Stimulated activated CD4-positive, alpha-beta T cell treated with anti-CD3 and anti-CD28 coated beads, Interleukin-15, amount 100 ng/mL, for 48 hours (primary cell): ENCODE measurements at places on chromosomes 3 and 15.

GRCh38 chr3:168051070-168051469 lies 44.7 kb downstream of the GOLIM4 start:
- no peak for DNase-seq

DNA sequence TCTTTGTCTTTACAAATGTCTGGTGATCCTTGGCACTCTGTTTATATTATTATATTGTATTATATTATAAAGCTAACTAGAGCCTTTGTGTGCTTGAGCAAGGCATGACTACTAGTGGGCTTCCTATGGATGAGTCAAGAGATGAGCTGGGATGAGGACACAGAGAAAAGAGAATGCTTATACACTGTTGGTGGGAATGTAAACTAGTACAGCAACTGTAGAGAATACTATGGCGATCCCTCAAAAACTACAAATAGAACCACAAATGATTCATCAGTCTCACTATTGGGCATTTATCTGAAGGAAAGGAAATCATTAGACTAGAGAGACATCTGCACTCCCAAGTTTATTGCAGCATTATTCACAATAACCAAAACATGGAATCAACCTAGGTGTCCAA lies 40.8 kb upstream of the MED12L start:
- no peak for DNase-seq

GRCh38 chr15:41945731-41946130 lies 26.6 kb downstream of the EHD4 start:
- DNase-seq, result no peak

DNA sequence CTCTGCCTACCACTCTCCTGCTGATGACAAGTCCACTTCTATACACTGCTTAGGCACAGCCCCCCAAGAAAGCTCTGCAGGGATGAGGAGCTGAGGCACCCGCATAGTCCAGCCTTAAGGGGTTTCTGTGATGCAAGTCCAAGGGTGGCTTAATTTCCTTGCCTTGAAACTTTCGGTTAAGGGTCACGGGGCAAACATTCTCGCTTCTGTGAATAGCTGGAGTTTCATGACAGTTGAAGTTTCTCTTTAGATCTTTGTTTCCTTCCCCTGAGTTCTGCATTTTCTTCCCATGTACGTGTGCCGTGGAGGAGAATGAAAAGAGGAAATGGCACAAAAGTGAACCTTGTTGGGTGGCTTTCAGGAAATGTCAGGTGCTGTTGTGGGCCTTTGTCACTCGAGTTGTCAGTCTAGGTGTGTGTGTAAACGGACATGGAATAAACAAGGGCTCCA lies 7.0 kb downstream of the GPR160 start:
- DNase-seq, result no peak
